ENCODE measurements at places on chromosomes 6 and 20.

DNA sequence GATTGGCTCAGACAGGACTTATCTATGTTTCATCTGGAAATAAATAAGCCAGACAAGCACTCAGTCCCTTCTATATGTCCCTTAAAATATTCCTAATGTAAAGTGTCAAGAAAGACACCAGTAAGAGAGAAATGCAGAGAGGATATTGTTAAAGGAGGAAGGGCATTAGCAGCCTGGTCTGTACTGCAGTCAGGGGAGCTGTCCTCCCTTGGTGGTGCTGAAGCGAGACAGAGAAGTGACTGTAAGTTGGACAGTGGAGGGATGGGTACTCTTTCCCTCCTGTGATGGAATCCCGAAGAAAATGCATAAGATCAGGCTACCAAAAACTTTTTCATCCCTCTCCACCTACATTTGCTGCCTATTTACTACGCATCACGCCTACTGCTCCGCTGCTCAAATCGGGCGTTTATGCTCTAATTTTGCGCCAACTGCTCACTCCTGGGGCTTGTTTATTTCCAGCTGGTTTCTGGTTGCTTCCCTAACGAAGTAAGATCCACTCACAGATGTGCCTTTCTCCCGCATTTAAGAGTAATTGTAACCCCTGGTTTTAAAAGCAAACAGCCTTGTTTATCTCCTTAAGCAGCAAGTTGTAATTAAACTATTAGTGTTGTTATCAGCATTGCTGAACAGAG is 35.2 kb downstream of the PHACTR1 start:
- DNase-seq = no peak

DNA sequence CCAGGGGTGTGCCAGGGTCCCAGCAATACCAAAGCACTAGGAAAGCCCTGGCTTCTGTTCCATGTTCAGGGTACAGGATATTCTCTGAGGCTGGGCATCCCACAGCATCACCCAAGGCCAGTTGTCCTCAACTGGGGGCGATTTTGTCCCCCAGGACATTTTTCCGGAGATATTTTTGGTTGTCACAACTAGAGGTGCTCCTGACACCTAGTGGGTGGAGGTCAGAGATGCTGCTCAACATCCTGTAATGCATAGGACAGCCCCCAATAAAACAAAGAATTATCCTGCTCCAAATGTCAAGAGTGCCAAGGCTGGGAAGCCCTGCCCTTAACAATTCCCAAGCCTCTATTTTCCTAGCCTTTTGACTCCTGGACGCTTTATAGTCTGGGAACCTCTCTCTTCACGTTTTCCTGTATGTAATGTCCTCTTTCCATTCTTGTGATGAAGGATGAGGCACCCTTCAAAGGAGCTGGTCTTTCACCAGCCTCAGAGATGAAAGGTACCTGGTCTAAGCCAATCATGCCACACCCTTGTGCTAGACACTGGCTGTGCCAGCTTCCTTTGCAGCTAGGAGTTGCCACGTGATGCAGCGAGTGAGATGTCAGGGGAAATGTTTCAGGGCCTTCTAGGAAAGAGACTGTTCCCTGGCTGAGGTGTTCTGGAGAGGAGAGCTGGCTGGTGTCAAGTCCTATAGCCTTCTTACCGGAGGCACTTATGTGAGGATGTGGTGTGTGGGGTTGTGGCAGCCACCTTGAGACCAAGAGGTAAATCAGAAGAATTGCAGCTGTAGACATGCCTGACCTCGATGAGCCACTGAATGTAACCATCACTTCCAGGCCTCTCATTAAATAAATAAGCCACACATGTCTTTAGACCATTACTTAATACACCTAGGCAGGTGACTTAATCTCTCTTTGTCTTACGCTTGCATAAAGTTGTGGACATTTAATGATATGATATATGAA is 23.4 kb upstream of the KCNG1 start:
- DNase-seq = no peak

DNA sequence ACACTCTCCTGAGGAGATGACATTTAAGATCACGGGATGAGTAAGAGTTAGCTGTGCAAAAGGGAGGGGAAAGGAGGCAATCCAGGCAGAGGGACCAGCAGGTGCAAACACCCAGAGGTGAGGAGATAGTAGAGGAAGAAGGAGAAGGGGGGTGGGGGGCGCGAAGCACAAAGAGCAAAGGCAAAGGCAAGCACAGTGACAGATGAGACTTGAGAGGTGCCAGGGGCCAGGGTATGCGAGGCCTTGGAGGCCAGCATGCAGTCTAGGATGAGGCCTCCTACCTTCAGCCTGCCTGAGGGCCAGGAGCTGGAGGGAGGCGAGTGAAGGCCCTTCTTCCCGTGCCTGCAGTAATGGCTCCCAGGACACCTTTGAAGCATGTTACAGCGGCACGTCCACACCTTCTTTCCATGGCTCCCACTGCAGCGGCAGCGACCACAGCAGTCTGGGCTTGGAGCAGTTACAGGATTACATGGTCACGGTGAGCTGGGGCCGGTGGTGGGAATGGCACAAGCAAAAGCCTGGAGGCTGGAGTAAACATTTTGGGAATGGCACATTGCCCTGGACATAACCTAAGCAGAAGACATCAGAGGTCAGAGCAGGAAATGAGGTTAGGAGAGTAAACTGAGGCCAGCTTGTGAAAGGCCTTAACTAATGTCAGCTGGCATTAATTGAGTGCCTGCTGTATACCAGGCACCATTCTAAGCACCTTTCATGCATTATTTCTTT is 18.6 kb downstream of the CCM2L start:
- DNase-seq = no peak

DNA sequence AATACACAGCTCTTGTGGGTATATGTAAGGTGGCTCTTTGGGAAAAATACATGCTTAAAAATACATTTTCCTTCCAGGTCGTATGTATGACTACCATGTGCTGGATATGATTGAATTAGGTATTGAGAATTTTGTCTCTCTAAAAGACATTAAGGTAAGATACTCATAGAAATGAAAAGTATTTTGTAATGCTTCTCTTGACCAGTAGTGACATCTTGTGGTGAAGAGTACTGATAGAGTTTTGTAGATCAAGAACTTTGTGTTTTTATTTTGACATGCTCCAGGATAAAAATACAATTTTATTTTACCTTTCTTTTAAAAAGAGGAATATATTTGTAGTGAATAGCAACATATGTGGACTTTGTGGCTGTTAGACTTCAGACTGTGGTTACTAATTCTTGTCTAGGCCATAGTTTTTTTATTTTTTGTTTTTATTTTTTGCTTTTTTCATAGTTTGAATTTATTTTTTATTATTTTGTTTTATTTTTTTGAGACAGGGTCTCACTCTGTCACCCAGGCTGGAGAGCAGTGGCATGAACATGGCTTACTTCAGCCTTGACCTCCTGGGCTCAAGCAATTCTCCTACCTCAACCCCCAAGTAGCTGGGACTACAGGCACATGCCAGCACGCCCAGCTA is 17.9 kb downstream of the RPF2 start:
- peak; percentile 64 for DNase-seq

DNA sequence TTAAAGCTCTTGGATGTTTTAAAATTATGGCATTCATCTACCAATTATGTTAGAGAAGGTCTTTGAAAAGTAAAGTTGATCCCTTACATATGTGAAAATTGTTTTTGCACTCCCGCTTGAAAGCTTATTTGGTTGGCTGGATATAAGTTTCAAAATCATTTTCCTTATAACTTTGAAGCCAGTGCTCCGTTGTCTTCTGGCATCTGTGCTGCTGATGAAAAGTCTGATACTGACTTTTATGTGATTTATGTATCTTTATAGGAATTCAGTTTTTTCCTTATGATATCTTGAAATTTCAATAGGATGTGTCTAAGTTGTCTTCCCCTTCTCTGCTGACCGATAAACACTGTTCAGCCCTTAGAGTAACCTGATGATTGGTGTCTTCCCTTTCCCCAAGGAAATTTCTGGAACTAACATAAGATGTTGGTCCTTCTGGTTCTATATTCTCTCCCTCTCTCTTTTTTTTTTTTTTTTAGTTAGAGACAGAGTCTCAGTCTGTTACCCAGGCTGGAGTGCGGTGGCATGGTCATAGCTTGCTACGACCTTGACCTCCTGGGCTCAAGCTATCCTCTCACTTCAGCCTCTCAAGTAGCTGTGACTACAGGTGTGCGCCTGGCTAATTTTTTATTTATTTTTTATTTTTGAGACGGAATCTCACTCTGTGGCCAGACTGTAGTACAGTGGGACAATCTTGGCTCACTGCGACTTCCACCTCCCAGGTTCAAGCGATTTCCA is 12.7 kb downstream of the PANK2 start:
- DNase-seq = no peak

GRCh38 chr6:106446287-106446885 is 85.9 kb downstream of the CRYBG1 start:
- DNase-seq = peak; percentile 22

DNA sequence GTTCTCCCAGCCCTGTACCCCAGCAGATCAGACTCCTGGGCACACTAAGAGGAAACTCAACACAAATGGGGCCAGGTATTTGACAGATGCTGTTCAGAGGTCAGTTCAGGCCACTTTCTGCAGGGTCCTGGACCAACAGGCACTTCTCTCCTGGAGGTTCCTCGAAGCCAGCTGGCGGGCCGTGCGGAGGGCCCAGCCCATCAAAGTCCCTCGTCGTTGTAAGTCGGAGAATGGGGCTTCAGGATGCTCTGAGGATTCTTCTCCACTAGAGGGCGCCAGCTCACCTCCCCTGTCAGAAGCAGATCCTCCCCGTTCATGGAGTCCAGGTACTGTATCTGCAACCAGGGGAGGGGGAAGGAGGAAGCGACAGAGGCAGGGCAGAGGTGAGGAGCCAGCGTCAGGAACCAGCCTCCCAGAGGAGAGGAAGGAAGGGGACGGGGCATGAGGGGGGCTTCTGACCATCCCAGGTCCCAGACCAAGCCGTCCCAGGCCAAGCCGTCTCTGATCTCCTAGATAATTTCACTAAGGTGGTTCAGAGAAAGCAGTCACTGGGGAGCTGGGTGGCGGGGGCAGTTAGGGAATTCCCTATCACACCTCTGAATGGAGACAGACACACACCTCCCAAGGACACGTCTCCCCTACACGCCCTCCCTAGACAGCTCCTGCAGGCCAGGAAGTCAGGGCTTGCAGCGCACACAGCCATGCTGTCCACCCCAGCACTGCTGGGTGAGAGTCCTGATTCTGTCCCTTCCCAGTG is 11.7 kb upstream of the FAM83C start:
- peak; percentile 84 for DNase-seq

- DNase-seq = peak; percentile 75
Measured at GRCh38 chr6:32131439-32131948, 1.4 kb upstream of the FKBPL start.

DNA sequence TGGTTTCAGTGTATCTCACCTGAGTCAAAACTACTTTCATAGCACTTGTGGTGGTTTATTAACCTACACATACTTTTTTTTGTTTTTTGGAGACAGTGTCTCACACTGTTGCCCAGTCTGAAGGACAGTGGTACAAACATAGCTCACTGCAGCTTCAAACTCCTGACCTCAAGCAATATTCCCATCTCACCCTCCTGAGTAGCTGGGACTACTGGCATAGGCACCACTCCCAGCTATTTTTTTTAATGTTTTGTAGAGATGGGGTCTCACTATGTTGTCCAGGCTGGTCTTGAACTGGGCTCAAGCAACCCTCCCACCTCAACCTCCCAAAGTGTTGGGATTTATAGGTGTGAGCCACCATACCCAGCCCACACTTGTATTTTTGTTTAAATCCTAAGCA is 49.7 kb downstream of the STAU1 start:
- no peak for DNase-seq

DNA sequence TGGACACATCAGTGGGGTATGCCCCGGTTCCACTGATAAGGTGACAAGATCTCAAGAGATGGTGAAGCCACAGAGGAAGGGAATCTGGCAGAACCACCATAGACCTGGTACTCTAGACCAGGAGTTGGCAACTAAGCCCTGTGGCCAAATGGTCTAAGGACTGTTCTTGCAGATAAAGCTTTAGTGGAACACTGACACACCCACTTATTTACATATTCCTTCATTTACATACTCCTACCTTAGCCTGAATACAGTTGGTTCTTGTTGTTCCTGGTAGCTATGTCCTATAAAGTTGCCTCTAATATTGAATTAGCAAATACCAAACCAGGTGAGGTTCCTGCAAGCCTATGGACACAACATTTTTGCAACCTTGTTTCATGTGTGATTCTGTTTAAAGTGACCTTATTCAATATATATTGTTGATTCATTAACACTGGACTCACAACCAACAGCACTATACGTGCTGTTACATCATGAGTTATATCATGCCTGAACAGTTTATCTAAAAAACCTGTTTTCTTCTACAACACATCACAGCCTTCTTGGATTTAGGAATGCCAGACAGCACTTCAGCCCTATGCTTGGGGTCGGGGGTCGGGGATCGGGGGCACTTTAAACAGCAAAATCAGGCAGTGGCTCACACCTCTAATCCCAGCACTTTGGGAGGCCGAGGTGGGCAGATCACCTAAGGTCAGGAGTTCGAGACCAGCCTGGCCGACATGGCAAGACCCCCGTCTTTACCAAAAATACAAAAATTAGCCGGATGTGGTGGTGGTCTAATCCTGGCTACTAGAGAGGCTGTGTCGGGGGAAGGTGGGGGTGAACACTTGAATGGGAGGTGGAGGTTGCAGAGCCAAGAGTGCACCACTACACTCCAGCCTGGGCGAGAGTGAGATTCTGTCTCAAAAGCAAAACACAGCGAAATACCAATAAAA is 2.5 kb downstream of the CCDC167 start:
- peak; percentile 83 for DNase-seq

- DNase-seq = no peak
Measured at GRCh38 chr6:37244430-37245310, 12.9 kb upstream of the TBC1D22B start.

DNA sequence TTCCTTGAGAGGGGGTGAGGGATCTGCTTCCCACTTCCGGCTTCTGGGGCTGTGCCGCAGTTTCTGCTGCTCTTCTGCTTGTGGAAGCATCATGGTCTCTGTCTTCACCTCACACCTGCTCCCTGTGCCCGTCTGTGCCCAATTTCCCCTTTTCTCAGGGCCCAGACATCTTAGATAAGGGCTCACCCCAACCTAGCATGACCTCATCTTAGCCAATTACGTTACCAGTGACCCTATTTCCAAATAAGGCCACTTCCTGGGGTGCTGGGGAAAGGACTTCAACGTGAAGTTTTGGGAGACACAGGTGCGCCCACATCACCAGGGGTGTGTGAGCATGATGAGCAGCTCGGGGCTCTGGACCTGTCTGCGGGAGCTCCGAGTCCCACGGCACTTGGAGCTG is 20.7 kb upstream of the RBBP8NL start:
- no peak for DNase-seq

GRCh38 chr20:13819885-13820645 is 35.2 kb downstream of the NDUFAF5 start:
- DNase-seq = peak; percentile 56

GRCh38 chr6:134373282-134373922 is 55.5 kb upstream of the SGK1 start:
- DNase-seq = no peak

All from hematopoietic multipotent progenitor cell treated with erythropoietin and hydrocortisone succinate and interleukin-3 and kit ligand, for 15 days (in vitro differentiated cells).